ENCODE measurements at places on chromosomes 11 and 22.
A peak's percentile ranks its signal among the peaks of the same experiment; 100 is the strongest.

DNA sequence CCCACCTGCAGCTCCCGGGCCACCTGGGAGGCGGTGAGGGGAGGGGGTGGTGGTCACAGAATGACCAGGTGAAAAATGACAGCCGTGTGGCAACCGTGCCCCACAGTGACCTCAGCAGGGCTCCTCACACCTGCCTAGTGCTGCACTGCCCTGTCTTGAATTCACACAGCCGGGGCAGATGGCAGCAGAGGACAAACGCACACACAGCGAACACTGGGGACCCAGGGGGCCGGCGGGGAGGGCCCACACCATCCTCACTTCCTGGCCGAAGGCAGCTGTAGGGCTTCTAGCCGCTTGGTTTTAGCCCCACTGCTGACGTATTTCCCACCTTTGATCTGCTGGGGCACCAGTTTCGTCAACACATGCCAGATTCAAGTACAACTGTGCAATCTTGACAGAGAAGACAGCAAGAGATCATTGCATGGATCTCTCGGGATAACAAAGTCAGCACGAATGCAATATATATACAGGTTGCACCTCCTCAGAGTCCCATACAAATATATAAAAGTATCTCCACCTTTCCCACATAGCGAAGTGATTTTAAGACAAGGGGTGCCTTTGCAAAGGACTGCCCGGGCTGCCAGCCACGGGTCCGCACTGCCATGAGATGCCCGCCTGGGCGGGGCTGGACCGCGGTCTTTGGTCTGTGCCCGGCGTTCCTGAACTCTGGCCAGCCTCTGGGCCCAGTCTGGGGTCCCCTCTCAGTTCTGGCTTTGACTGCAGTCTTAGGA lies 26.9 kb downstream of the TRMU start:
- DNase-seq: no peak

- DNase-seq: no peak
Observed at GRCh38 chr11:67024410-67024809, 1.5 kb downstream of the SYT12 start.

DNA sequence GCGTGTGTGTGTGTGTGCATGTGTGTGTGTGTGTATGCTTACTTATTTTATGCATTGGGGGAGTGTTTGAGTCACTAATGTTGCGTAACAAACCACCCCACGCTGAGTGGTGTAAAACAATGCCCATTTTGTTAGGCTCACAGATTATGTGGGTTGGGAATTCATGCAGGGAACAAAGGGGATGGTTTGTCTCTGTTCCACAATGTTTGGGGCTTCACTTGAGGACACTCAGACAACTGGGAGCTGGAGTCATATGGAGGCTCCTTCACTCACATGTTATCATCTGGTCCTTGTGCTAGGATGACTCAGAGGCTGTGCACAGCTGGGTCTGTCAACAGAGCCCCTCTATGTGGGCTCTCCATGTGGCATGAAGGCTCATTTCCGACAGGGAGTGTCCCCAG lies 51.3 kb upstream of the LARGE1 start:
- peak; percentile 56 for DNase-seq

DNA sequence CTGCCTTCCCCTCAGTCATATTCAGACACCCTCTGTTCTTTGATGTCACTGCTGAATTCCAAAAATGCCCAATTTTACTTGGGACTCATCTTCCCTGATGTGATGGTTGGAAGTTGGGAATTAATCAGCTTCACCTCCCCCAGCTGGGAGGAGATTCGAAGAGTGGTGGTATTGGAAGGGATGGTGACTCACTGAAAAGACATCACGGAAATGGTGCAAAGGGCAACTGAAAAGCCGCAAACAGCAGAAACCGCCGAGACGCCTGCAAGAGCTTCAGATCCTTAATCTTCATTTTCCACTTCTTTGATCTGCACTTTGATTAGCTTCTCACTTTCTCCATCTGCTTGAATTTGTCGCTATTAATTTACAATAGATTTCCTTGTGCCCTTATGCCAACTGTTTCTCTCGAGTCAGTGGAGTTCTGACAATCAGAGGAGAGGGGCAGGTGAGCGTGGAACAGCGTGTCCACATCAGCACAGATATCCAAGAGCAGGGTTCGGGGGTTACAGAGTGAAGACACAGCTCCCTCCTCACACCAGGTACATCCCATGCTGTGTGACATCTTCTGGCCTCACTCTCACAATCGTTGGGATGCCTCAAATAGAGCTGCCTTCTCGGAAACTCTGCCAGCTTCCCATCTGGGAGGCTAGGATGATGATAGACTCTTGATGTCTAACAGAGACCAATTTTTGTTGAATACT lies 325.4 kb downstream of the BRD1 start:
- no peak for DNase-seq

GRCh38 chr11:119094816-119095065 lies 6.9 kb downstream of the DPAGT1 start:
- DNase-seq: peak; percentile 64

DNA sequence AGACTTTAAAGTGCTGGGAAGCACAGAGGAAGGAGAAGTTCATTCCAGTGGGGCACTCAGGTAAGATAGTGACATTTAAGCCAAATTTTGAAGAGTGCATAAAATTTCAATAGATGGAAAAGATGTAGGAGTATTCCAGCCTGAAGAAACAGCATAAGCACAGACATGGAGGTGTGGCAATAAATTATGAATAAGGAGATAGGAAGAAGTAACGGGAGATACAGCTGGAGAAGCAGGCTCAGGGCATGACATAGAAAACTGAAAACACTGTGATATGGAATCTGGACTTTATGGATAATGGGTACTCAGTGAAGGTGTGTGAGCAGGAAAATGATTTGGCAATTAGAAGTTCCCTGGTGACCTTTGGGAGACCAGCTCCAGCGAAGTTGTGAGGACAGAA lies 33.3 kb downstream of the P4HA3 start:
- no peak for DNase-seq

- no peak for DNase-seq
Observed at GRCh38 chr22:42080287-42080686, 787 bp downstream of the SMDT1 start.

DNA sequence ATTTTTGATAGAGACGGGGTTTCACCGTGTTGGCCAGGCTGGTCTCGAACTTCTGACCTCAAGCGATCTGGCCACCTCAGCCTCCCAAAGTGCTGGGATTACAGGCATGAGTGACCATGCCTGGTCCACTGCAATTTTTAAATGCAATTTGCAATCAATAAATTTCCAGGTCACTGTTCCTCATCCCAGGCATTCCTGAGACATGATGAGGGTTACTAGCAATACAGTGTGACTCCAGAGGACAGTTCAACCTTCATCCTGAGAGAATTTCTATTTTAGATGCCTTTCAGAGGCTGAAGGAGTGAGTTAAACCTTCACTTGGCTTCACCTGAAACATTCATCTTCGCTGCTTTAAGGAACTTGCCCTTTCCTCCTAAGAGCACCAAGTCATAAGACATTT lies 9.7 kb upstream of the UBASH3B start:
- no peak for DNase-seq

DNA sequence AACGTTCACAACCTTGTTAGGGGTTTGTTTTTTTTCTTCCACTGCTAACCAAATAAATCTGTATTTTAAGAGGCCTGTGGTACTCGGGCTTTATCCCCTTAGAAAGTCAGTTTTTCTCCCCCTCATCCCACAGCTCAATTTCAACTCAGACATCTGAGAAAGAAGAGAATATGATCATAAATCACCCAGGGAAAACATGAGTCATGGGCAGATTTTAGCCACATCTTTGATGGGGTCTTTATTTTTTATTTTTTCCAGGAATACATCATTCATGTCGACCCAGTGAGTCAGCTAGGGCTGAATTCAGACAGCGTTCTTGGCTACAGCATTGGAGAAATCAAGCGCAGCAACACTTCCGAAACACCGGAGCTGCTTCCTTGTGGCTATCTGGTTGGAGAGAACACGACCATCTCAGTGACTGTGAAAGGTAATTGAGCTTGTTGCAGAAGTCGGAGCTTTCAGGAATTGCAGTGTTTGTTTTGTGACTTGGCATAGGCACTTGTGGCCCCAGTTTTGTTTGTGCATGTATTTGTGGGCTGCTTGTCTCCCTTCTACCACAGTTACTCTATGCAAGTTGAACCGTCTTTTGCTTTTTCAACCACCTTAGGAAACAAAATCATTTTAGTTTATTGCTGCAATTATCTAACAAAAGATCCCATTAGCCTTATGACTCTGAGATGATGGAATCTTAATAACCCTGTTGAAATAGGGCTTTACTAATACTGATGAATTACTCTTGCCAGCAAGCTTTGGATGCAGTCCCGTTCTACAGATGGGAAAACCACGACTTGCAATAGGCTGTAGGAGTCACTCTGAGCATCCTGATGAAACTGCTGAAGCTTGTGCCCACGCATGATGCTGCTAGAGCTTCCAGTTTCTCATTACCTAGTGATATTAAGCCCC lies 62.7 kb downstream of the DBX1 start:
- DNase-seq: no peak
